ENCODE measurements at places on chromosomes 2 and 18. TPM values are rescaled to one million over a fixed set of nuclear protein-coding genes. Genes with fewer than 3 reads are reported as not detected.

ASPRV1 gene
- 3.6 TPM for total RNA-seq

GCG gene
- total RNA-seq, result 0.36 TPM

RAB1A gene
- 126 TPM for total RNA-seq

CHST9 gene
- 2.4 TPM for total RNA-seq

CENPA gene
- total RNA-seq, result 8.8 TPM

DNA sequence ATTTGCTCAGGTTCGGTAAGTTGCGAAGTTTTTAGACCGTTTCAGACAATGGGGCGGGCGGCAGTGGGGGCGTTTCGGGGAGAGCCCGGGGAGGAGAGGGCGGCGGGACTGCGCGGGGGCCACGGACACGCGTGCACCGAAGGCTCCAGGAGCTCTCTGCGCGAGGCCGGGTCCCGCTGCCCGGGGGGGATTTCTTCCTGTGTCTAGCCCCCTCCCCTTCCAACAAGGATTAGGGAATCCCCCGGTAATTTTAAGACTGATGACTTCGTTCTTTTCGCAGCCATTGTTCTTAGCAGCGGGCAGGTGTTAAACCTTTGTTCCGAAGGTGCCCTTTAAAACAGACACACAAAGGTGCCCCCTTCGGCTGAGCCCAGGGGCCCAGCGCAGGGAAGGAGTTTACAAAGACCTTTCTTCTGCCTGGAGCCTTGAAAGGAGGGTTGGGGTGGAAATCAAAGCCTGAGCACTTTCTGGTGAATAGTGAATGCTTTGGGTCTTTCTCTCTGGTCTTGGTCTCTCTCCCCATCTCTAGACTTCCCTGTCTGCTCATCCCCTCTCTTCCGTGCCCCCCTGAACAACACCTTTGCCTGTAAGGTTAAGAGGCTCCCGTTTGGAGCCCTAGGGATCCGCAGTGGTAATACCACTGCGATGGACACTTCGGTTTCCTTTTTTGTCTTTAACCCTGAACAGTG, 2.1 kb downstream of the TRIB2 start:
- no peak for DNase-seq
- H3K27me3 ChIP-seq, result peaks cover 2% of the 10 kb centered on the region
- peak overlapping the region; percentile 79 for H3K27ac ChIP-seq
- peaks cover 4% of the 10 kb centered on the region for H3K36me3 ChIP-seq
- peak overlapping the region; percentile 93 for H3K4me3 ChIP-seq

- H3K27ac ChIP-seq, result no peak overlapping the region
- peaks cover 12% of the 10 kb centered on the region for H3K4me1 ChIP-seq
- no peak for DNase-seq
- H3K27me3 ChIP-seq, result peaks cover 88% of the 10 kb centered on the region
- H3K4me3 ChIP-seq, result peak overlapping the region; percentile 42
Measured at GRCh38 chr18:79787865-79788733, 9.6 kb upstream of the KCNG2 start.

DNA sequence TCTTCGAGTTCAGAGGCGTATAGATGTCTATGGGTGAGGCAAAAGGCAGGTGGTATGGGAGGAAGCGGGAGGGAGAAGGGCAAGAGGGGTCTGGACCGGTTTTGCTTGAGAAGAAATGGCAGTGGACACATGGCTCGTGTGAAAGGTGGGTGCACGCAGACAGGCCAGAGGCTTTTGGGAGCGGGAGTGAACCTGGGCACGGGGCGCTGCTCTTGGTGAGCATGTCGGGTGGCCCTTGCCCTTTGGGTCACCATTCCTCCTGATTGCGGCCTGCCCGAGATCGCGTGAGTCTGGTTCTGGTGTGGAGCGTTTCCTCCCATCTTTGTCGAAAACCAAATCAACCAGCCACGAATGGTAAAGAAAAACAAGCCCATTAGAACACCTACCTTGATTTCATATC, 12.6 kb downstream of the LDLRAD4 start:
- H3K4me1 ChIP-seq, result peaks cover 12% of the 10 kb centered on the region
- H3K27me3 ChIP-seq, result no peaks in the 10 kb centered on the region
- no peak overlapping the region for H3K27ac ChIP-seq
- no peak overlapping the region for H3K4me3 ChIP-seq

DNA sequence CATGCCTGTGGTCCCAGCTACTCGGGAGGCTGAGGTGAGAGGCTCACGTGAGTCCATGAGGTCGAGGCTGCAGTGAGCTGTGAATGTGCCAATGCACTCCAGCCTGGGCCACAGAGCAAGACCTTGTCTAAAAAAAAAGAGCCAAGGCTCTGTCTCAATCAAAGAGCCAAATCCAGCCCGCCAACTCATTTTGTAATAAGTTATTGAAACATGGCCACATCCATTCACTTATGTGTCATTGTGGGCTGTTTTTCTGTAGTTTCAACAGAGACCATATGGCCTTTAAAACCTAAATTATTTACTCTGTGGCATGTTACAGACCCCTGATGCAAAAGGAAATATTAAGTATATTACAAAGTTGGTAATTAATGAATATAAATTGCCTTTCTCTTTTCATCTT, 60.8 kb downstream of the GPR39 start:
- no peaks in the 10 kb centered on the region for H3K4me1 ChIP-seq
- peaks cover 2% of the 10 kb centered on the region for H3K27me3 ChIP-seq
- H3K36me3 ChIP-seq, result no peaks in the 10 kb centered on the region

GRCh38 chr2:240162032-240162431, 21.6 kb upstream of the OTOS start:
- H3K27ac ChIP-seq, result no peak overlapping the region
- no peaks in the 10 kb centered on the region for H3K36me3 ChIP-seq
- H3K27me3 ChIP-seq, result peaks cover 30% of the 10 kb centered on the region
- H3K4me3 ChIP-seq, result no peak overlapping the region
- DNase-seq, result no peak
- no peaks in the 10 kb centered on the region for H3K4me1 ChIP-seq

GRCh38 chr2:149410701-149411484, 80.5 kb downstream of the LYPD6 start:
- no peaks in the 10 kb centered on the region for H3K27me3 ChIP-seq
- peaks cover 14% of the 10 kb centered on the region for H3K4me1 ChIP-seq
- no peak for DNase-seq
- H3K27ac ChIP-seq, result peak overlapping the region; percentile 17
- H3K36me3 ChIP-seq, result peaks cover 24% of the 10 kb centered on the region

DNA sequence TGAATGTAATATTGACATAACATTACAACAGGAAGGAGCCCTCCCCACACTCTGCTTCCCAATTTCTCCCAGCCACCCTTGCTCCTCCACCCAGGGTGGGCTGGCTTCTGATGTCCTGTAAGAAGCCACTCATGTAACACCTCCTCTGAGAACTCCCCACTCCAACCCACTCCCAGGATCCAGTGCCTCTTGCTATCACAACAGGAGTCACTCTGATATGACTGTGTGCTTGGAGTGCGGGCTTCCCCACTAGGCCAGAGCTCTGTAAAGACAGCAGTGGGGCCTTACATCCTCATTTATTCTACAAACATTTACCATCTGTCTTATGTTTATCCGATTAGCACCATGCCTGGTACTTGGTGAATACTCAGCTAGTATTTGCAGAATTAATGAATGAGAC, 65.1 kb downstream of the PTGR3 start:
- DNase-seq, result no peak
- no peak overlapping the region for H3K27ac ChIP-seq
- H3K27me3 ChIP-seq, result peaks cover 8% of the 10 kb centered on the region
- H3K4me3 ChIP-seq, result no peak overlapping the region
- peaks cover 2% of the 10 kb centered on the region for H3K36me3 ChIP-seq

GRCh38 chr2:138182937-138183312, 218.7 kb downstream of the HNMT start:
- no peak overlapping the region for H3K4me3 ChIP-seq
- no peak for DNase-seq
- H3K27ac ChIP-seq, result no peak overlapping the region
- peaks cover 23% of the 10 kb centered on the region for H3K4me1 ChIP-seq
- H3K27me3 ChIP-seq, result no peaks in the 10 kb centered on the region

- no peak overlapping the region for H3K4me3 ChIP-seq
- H3K27me3 ChIP-seq, result no peaks in the 10 kb centered on the region
- H3K36me3 ChIP-seq, result peaks cover 13% of the 10 kb centered on the region
- H3K4me1 ChIP-seq, result peaks cover 7% of the 10 kb centered on the region
- no peak for DNase-seq
Measured at GRCh38 chr2:175175896-175176295, 5.6 kb downstream of the ATP5MC3 start.

DNA sequence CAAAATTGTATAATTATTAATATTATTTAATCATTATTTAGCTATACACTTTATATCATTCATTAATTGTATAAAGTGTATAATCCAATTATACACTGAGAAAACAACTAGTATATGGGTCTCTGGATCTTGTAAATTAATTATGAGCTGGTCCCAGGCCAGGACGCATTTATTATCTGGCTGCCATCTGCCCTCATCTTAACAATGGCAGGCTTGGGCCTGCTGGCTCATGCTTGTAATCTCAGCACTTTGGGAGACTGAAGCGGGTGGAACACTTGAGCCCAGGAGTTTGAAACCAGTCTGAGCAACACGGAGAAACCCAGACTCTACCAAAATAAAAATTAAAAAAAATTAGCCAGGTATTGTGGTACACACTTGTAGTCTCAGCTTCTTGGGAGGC, 502.2 kb upstream of the NRXN1 start:
- H3K36me3 ChIP-seq, result no peaks in the 10 kb centered on the region
- H3K27ac ChIP-seq, result no peak overlapping the region
- H3K4me3 ChIP-seq, result no peak overlapping the region
- no peaks in the 10 kb centered on the region for H3K4me1 ChIP-seq

DNA sequence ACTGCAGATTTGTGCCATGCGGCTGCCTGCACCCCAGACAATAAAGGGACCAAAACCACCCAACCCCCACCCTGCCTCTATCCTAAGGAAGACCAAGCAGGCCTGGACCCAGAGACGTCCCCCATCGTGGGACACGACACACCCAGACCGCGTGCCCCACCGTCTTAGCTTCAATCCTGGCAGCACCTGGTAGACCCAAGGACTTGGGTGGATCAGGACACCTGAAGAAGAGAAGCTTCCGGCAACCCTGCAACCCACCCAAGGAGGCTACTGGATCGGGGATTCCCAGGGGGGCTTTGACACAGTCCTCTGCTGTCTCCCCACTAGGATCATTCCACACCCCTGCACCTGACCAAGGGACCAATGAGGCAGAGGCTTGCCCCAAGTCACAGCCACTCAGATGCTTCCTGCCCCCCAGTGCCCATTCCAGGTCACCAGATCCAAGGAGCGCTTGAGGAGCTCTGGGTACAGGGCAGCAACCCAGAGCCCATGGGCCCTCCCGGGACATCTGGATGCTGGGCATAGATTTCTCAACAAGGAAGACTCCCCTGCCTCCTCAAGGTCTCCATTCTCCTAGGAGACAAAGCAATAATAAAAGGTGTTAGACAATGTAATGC, 3.6 kb downstream of the ALPI start:
- peaks cover 58% of the 10 kb centered on the region for H3K27me3 ChIP-seq
- peaks cover 11% of the 10 kb centered on the region for H3K4me1 ChIP-seq
- no peak overlapping the region for H3K27ac ChIP-seq
- no peak overlapping the region for H3K4me3 ChIP-seq
- H3K36me3 ChIP-seq, result no peaks in the 10 kb centered on the region

- H3K27ac ChIP-seq, result peak overlapping the region; percentile 16
- DNase-seq, result no peak
- H3K27me3 ChIP-seq, result no peaks in the 10 kb centered on the region
- no peaks in the 10 kb centered on the region for H3K36me3 ChIP-seq
- H3K4me3 ChIP-seq, result no peak overlapping the region
Measured at GRCh38 chr2:71548646-71549425, 95.5 kb downstream of the DYSF start.

DNA sequence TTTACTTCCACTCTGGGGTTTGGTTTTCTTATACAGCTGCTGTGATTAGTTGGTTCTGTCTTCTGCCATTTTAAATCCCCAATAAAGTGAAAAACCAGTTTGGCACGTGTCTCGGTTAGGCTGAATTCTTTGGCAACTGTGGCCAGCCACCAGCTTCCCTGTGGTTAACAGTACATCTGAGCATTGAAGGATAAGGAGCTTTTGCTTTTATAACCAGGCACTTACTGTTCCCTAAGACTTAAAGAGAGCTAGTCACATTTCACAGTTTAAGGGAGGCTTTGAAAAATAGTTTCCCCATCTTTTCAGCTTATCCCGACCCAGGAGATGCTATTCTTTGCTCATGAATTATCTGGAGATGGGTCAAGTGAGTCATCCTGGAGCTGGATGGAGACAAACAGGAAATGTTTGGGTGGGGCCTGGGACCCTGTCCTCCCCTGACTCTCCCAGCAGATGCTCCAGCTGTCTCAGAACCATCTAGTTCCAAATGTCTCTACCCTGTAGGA, 57.3 kb upstream of the EML6 start:
- no peak overlapping the region for H3K4me3 ChIP-seq
- DNase-seq, result no peak
- H3K4me1 ChIP-seq, result peaks cover 46% of the 10 kb centered on the region
- H3K27me3 ChIP-seq, result no peaks in the 10 kb centered on the region
- H3K36me3 ChIP-seq, result peaks cover 65% of the 10 kb centered on the region

DNA sequence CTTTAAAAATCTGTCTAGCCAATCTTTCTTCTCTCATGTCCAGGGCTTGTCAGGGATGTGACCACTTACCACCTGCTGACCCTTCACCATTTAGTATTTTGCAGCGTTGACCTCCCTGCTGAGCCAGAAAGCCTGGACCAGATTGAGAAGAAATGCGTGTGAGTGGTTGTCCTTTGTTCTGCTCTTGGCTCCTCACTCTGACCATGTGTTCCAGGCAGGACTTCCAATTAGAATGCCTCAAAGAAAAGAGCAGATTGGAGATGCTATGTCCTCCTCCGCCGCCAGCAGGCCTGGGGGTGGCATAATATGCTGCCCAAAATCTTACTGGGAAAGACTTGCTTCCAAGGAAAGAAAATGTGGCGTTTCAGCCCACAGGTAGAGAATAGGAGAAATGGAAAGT, 894.1 kb downstream of the SLC4A3 start:
- no peak overlapping the region for H3K4me3 ChIP-seq
- peaks cover 5% of the 10 kb centered on the region for H3K27me3 ChIP-seq
- no peak overlapping the region for H3K27ac ChIP-seq
- DNase-seq, result no peak
- H3K36me3 ChIP-seq, result no peaks in the 10 kb centered on the region
- H3K4me1 ChIP-seq, result no peaks in the 10 kb centered on the region

DNA sequence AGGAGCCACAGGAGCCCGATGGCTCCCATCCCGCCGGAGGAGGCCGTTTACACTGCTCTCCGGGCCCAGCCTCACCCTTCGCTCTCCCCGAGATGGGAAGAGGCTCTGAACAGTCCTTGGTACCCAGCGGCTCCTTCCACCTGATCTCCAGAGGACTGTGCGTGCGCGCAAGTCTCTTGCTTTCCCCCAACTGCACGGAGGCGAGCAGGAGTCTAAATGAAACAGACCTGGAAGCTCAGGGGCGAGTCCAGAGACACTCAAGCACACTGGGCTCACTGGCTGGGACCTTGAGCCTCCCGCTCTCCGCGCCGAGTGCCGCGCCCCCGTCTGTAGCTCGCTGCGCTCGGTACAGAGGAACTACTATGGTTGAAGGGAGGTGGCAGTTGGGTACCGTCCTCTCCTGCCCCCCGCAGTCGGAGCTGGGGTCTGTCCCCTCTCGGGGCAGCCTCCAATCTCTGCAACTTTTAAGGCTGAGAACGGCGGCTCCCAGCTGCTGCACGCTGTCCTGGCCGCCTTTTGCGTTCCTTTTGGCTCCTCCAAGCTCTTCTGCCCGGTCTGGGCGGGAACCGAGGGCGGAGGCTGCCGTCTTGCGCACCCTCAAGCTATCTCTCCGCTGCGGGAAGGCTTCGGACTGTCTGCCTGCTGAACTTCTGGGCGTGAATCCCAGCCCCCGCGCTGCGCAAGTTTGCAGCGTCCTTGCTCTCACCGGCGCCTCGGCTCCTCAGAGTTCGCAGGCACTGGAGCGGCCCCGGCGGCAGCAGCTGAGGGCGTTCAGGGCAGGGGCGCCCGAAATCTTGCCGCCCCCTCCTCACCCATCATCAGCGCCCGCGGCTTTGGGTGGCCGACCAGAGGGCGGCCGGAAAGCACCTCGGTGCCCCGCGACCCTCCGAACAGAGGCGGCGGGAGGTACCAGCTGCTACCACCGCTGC, 491 bp downstream of the ALK start:
- peaks cover 7% of the 10 kb centered on the region for H3K4me1 ChIP-seq
- H3K27ac ChIP-seq, result no peak overlapping the region
- H3K27me3 ChIP-seq, result peaks cover 90% of the 10 kb centered on the region
- H3K4me3 ChIP-seq, result peak overlapping the region; percentile 52
